ENCODE measurements at places on chromosomes 1 and 21.
A peak's percentile ranks its signal among the peaks of the same experiment; 100 is the strongest.

DNA sequence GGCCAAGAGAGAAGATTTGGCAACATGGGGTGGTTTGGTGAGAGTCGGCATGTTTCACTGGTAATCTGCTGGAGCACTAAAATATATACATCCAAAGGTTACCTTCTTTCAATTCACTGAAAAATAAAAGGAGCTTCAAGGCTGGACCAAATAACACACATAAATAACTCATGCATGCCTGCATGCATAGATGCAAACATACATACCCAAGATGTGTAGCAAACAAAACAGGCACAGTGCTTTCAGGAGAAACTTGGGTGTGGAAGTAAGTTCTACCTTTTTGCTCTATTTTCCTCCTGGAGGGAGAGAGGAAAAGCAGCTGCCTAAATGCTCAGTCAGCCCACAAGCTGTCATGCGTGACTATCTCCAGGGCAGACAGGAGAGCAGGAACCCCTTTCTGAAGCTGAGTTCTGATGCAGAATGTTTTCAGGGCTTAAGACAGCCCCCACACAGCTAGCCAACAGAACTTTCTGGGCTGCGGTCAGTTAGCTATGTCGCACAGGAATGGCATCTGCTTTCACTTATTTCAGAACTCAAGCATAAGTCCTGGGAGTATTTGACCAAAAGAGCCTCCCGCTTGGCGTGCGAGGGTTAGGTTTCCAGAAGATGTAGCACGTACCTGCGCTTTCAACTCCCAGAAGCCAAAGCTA is 166.2 kb downstream of the TOMM20 start:
- DNase-seq, result peak; percentile 81

DNA sequence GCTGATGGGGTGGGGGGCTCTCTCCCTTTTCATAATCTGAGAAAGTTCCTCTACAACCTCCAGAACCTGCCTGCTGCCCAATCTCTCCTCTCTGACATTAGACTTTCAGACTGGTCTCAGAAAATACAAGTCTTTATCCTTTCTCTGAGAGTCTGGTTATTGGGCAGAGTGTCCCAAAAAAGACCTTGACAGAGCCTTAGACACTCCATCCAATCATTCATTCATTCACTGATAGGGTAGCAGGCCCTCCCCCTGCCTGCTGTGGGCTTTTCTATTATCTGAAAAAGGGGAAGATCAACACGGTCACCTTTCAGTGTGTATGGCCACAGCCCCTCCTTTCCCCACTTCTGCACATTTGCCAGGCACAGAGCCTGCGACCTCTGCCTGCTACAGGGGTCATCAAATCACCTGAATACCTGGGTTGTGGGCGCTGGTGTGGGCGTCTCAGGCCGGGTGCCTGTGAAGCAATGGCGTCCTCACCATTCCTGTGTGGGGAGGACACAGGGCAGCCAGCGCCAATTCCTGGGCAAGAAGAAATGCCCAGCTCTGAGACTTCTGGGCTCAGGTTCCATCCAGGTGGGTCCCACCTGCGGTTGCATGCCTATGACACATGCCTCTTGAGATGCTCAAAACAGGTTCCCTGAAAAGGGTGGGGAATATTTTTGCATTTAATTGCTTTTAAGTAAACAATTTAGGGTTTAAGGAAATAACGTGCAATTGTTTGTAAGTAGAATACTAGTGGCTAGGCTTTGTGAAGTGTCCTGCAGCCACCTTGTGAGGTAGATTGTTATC is 52.8 kb downstream of the ELK4 start:
- DNase-seq, result no peak

DNA sequence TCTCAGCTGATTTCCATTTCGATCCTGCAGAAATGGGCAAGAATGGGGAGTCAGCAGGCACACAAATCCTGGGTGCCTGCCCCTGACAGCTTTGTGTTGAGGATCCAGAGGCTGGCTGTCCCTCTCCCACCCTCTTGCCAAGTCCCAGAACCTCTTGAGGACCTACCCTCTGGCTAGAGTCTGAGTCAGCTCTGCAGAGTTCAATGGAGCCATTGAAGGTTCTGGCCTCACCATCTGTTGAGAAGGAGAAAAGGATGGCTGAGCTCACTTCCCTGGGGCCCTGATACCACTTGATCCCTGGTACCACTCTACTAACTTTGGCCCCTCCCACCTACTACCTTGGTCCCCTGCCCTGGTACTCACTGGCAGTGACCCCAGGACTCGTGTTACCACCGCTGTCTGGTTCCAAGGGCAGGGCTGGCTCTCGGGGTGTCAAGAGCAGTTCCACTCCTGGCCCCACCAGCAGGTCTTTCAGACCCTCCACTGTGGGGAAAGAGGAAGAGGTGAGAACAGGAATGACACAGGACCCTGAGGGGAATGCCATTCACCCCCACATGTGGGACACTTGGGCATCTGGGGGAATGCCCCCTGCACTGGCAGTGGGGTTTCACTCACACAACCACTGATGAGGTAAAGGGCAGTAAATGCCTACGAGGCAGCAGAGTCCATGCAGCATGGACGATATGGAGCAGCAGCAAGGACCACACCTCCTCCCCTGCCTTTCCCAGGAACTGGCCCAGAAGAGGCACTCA is 10.5 kb downstream of the RXFP4 start:
- DNase-seq, result no peak

DNA sequence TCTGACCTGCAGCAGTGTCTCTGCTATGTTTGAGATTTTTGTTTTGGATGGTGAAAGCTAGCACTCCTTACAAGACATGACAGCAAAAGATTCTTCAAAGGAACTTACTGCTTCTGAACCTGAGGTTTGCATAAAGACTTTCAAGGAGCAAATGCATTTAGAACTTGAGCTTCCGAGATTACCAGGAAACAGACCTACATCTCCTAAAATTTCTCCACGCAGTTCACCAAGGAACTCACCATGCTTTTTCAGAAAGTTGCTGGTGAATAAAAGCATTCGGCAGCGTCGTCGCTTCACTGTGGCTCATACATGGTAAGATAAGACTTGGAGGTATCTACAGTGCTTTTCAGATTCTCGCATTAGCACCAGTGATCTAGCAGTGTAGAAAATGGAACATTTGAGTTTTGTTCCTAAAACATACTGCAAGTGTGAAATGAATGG is 200.2 kb downstream of the PDE4B start:
- no peak for DNase-seq

DNA sequence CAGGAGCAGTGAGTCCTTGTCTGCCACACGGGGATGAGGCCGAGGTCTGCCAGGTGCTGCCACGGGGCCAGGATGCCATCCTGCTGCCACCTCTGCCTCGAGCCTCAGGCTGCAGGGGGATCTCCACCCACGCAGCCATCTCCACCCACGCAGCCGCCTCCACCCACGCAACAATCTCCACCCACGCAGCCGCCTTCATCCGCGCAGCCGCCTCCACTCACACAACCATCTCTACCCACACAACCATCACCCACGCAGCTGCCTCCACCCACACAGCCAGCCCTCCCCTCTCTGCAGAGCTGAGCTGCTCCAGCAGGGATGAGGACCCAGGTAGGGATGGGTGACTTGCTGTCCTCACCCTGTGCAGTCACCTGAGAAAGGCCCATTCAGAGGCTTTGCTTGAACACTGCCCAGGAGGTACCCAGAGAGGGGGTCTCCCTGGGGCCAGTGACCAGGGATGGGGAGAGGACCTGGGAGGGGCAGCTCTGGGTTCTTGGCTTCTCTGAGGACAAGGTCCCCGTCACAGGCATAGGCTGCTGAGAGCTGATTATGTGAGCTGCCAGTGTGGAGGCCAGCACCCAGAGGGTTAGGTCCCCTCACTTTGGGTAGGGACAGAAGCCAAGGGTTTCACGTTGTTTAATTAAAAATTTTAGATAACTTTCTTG is 46.6 kb upstream of the TTC34 start:
- DNase-seq, result no peak

- no peak for DNase-seq
Measured at GRCh38 chr1:61459345-61459744, 265.6 kb downstream of the TM2D1 start.

GRCh38 chr1:184773762-184774320 is 19.2 kb upstream of the EDEM3 start:
- no peak for DNase-seq

DNA sequence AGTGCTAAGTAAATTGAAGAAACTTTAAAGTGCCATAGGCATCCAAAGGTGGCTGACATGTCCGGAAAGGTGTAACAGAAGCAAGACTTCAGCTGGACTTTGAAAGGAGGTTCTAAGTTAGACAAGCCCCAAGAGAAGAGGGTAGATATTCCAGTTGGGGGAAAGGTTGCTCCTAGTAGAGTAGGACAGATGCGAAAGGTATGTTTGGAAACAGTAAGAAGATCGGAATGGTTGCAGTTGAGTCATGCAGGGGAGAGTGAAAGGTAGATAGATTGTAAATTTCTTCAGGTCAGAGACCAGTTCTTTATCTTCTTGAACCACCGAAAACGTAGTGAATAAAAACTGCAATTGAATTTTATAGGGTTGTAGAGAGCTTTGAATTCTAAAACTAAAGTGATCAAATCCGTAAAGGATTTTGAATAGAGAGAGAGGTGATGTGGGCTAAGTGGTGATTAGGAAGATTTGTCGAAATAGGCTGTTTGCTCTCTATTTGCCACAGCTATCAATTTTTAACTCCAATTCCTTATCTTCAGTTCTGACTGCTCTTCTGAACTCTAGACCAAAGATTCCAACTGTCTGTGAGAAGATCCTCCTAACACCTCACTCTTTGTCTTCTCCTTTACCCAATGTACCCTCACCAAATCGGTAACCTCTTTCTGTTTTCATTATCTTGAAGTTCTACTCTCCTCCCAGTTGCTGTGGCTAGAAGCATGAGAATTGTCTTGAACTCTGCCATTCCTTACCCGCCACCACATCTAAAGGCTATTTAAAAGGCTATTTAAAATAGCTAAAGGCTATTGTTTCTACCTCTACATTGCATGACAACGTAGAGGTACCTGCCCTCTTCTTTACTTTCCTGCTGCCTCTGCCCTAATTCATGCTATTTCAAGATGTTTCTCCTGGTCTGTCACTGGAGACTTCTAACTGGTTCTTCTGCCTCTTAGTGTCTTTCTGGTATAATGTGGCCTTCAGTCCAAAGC is 16.7 kb downstream of the MACF1 start:
- DNase-seq, result no peak

DNA sequence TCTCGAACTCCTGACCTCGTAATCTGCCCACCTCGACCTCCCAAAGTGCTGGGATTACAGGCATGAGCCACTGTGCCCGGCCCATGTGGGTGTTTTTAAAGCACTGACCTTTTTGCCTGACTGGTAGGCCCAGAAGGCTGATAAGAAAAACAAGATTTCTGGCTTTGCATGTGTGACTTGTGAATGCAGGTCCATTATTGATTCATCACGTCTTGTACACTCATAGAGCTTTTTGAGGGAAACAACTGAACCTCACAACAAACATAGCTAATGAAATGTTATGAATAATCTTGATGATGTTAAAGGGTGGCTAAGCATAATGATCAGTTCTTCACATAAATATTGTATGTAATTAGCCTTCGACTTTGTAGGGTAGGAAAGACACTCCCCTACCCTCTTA is 140.9 kb upstream of the UBE2U start:
- DNase-seq, result no peak

DNA sequence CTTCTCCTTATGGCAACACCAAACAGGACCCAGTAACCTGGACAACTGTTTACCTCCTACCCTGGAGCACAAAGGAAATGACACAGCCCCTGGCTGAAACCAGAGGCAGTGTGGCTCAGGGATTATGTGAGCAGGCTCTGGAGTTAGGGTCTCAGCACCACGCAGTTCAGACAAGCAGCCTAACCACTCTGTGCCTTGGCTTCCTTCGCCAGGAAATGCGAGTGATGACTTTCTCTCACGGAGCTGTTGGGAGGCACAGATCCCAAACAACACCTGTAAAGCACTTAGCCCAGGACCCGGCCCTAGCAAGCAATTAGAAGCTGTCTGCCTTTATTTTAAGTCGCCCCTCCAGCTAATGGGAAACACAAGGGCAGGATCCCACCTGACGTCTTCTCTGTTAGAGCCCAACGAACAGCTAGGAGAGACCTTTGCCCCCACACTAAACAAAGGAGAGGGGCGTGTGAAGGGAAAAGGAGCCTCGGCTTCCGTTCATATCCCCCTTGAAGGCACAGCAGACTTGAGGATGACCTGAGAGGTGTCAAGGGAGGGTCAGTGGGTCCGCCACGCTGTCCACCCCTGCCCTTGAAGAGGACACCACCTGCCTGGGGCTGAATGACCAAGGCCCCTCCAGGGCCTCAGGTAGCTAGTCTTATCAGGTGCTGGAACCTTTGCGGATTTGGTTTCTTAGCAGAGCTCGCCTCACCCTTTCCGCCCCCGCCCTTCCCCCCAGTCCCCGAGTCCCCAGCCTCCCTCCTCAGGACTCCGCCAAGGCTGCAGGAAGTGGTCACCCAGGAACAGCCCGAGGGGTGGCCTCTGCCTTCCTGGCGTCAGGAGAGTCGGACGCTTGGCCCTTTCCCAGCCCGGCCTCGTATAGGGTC is 860 bp downstream of the TMEM63A start:
- DNase-seq, result peak; percentile 62

DNA sequence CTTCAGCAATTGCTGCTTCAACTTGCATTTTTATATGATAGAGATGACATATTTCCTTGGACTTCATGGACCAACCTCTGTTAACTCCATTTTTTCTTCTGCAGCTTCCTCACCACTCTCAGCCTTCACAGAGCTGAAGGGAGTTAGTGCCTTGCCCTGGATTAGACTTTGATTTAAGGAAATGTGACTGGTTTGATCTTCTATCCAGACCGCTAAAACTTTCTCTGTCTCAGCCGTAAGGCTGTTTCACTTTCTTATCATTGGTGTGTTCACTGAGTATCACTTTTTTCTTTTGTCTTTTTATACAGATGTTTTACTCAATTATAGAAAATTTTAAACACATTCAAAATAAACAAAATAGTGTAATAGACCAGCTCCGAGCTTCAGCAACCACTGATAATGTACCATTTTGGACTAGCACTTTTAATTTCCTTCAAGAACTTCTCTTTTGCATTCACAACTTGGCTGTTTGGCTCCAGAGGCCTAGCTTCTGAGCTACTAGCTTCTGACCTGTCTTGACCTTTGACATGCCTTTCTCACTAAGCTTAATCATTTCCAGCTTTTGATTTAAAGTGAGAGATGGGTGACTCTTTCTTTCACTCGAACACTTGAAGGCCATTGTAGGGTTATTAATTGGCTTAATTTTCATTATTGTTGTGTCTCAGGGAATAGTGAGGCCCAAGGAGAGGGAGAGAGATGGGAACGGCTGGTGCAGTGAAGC is 9.3 kb downstream of the NEK7 start:
- no peak for DNase-seq

DNA sequence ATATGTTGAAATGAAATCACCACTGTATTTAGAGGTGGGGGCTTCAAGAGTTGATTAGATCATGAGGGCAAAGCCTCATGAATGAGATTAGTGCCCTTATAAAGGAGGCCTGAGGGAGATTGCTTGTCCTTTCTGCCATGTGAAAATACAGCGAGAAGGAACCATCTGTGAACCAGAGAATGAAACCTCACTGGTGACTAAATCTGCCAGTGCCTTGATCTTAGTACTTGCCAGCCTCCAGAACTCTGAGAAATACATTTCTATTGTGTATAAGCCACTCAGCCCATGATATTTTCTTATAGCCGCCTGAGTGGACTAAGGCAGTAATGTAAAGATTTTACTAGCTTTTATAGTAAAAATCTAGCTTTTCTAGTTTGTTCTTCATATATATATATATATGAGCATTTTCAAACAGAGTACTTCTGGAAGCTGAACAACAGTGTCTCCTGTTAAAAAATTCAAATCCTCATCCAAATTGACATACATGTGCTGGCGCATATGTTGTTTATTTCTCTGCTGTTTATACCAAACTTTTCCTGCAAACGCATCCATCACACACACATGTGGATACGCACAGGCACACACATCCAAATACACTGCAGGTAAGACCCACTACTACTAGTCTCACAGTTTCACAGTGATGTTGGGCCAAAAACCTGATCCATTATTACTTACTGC is 213.1 kb downstream of the RGS7 start:
- no peak for DNase-seq

- DNase-seq, result no peak
Measured at GRCh38 chr1:16924919-16925477, 3.3 kb downstream of the CROCC start.

Measured in inflammatory macrophage (primary cell).